Thyroid gland (tissue), 4 donors: ENCODE measurements at places on chromosomes 1 and 21.

DNA sequence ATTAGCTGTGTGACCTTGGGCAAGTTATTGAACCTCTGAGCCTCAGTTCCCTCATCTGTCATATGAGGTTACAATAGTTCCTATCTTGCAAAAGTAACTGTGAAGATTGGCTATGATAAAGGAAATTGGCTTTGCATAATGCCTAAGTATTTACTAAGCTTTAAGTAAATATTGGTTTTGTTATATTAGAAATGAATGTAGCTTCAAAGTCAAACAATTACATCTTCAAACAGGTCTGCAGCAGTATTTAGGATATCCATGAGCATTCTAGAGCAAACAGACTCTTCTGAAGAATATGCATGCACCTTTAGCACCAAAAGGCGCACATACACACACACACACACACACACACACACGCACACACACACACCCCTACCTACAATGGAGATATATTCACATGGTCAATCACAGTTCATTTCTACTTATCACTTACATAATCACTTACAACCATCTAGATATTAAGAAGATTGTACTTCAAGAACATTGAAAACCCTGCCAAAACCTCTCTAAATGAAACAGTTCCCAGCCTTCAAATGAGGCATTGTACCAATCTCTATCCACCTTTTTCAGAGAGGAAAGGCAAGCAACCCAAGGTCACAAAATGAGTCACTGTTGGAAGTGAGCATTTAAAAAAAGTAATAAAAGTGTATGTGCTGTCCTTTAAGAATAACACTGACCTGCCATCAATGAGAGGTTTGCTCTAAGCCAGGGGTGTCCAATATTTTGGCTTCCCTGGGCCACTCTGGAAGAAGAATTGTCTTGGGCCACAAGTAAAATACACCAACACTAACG, 13.4 kb upstream of the FAM43B start:
- no peak for DNase-seq

DNA sequence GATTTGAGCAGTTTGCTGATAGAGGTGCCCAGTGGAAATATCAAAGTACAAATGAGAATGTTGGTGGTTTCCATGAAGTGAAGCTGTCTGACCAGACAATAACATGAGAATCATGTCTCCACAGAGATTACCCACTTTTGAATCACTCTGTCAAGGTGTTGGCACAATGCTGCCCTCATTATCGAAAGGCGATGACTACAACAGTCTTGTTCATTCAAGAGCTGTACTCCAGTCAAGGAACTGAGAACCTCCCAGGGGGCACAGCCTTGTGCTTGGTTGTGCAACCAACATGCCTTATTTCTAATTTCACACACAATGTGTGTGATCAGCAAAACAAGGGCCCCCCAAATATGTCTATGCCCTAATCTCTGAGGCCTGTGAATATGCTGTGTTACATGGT, 35.7 kb downstream of the ETS2 start:
- no peak for DNase-seq

- DNase-seq, result no peak
These were observed 993 bp upstream of the DSCAM start for GRCh38 chr21:40847951-40848350.

DNA sequence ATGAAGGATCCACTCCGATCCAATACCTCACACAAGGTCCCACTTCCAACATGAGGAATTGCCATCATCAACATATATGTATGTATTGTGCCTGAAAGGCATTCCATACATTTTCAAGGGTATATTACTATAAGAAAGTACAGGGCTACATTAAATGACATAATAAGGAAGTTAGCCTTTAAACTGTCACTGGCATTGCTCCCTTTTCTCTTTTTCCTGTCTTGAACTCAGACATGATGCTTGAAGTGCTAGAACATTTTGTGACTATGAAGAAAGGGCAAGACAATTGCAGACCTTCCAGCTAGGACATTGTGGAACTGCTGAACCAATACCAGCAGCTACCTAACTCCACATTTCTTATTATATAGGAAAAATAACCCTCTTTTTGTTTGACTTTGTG, 2.9 kb upstream of the TSPAN2 start:
- DNase-seq, result no peak

- no peak for DNase-seq
These were observed 91.6 kb downstream of the DNAH14 start for GRCh38 chr1:225021037-225021436.

- DNase-seq, result no peak
These were observed 15.3 kb upstream of the TNFSF4 start for GRCh38 chr1:173222149-173223030.

GRCh38 chr1:1236176-1236763, 4.2 kb downstream of the B3GALT6 start:
- DNase-seq, result no peak

DNA sequence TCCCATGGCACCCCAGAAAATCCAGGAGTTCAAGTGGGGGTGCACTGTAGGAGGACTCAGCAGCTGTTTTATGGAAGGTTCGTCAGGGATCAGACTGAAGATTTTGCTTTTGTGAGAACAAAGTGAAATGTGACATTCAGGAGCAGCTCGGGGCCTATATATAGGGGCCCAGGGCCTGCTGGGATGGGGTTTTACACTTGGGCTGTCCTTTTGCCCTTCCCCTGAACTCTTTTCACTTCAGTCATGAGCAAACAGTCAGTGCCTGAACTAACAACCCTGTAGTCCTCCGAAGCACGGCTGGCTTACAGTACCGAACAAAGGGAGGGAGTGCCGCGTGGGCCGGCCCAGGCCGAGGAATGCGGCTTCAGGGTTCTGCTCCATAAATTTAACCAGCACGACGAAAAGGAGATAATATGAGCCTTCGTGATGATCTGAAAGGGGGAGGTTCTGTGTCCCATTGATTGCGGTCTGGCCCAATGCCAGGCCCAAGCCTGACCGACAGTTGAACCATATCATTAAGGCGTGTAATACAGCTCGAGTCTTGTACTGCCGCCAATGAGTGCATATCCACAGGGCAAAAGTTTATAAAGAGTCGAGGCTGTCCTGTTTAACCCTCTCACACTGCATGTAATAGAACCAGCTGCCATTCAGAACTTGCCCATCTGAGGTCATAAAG, 139.9 kb downstream of the DHRS3 start:
- peak; percentile 91 for DNase-seq

DNA sequence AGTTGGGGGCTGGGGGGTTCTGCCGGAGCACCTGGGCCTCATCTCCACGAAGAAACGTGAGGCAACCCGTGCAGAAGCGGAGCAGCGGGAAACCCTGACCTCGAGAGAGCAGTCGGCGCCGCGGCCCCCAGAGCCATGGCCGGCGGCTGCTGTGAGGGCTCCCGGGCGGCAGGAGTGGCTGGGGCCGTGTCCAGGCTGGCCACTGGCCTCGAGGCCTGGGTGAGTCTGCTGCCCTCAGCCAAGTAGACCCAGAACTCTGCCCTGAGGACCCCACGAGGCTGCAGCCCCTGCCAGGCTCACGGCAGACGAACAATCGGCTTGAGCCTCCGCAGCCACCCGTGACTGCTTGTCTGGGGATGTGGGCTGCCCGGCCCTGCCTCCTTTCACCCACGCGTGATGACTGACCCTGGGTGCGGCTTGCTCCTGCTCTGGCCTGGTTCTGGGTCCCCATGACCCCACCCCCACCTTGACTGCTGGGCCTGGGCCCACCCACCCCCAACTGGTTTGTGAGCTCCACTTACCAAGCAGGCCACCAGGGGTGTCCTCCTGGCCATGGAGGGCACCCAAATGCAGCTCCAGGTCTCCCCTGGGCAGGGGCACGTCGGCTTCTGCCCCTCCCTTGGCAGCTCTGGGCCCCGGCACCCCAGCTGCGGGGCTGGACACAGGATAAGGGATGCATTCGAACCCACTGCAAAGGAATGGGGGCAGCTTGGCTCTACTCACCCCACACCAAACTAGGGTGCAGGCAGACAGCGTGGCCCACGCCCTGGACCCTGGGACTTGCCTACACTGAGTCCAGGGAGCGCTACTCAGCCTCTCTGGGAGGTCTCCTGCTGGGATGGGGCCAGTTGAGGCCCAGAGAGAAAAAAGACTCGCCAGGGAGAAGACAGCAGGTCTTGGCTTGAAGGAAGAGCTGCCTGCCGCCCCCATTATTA, 34.2 kb downstream of the MORN1 start:
- no peak for DNase-seq

DNA sequence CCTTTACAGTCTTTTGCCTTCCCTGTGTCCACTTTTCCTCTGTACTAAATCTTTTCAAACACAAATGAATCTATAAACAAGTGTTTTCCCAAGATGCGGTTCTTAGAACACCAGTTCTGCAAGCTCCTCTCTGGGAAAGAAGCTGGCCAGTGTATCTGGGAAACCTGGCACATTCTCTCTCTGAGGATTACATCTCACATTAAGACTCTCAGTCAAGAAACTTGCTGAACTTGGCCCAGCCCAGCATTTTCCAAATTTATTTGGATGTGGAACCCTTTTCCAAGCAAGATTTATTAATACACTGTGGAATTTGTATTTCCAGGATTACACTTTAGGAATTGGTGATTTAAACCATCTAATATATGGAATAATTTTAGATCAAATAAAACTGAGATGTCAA, 105.7 kb downstream of the ZNF281 start:
- DNase-seq, result no peak

- DNase-seq, result peak; percentile 86
These were observed 218.6 kb downstream of the URB2 start for GRCh38 chr1:229844675-229845074.

DNA sequence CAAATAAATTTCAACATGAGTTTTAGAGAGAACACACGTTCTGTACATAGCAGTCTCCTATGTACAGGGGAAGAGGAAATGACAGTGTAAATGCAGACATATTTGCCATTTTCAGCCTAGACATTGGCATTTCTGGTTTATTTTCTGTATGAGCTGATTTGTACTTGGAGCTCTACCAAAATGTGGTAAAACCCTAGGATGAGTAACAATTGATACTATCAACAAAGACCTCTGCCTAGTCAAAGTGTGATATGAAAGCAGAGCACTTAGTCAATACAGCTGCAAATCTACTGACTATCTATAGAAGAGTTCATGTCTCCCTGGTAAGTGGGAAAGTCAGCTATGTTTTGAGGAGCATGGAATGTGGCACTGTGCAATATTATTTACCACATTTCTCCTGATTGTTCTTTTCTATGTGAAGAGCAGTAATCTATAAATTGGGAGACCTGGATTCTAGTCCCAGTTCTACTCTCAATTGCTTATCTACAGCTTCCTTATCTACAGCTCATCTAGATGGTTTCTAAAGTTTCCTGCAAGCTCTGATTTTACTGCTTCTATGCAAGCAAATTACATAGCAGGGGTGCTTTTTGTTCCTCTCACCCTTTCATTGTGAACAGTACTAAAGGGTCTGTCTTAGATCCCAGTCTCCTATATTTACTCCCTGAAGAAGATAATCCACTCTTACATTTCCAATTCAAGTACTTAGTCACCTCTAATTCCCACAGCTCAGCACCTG, 334.2 kb downstream of the NTNG1 start:
- no peak for DNase-seq

DNA sequence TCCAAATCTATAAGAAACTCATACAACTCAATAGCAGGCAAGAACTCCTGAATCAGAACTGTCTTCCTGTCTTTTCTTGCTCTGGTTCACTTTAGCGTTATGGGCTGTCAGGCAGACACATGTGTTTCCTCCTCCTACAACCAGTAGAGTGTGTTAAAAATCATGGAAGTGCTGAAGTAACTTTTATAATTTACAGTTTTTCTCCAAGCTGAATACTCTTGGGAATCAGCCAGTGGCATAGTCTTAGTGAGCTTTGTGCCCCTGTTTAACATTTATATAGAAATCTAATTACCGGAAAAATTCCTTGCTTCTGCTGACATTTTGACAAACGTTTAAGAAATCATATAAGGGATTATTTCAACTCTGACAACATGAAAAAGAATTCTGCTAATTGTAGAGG, 113.1 kb upstream of the RGS18 start:
- DNase-seq, result no peak

DNA sequence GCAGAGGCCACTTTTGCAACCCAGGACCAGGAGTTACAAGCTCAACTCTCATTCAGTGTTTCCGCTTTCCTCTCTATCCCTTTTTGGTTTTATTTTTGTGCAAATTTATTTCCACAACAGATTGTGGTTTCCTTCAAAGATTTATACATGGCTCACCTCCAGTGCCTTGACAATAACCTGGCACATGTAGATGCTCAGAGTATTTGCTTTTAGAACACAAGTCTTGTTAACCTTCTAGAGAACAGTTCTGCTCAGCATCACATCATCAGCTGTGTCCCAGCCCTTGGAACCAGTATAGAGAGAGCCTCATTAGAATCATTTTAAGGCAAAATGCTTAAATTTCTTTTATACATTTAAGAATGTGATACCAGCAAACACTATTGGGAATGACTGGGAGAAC, 133.7 kb downstream of the TENT5C start:
- no peak for DNase-seq

GRCh38 chr1:91591175-91591974, 90.7 kb downstream of the CDC7 start:
- DNase-seq, result no peak

DNA sequence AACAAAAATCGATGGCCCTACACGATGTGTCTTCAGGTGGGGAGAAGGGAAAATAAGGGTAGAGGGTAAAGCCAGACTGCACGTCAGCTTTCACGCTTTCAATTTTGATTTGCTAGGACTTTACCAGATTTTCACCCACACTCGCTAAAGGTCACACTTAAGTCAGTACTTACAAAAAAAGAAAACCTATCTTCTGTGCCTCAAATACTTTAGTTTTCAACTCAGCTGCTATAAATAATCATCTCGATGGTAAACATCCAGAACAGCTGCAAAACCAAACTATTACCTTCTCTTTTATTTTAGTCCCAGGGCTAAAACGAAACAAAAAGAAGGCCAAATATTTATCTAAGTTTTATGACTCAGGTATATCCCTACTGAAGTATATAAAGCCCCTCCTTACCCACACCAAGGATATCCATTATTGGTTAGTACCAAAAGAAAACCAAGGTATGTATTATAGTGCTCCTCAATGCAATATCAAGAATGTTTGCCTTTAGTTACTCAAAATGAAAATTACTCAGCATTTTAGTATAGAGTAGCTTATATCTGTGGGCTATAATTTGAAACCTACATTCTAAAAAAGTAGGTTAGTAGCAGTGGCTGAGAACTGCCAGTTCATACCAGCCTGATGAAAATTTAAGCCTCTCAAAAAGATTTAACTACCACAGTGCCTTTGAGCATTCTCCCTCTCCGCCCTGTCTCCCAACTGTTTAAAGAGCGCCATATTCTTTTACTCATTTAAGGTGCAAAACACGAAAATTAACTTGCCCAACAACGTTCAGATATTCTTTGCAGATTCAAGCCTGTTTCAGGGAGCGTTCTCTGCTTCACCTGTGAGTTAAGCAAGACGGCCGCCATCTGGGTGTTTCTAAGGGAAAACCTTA, 1.5 kb downstream of the CSDE1 start:
- DNase-seq, result no peak

DNA sequence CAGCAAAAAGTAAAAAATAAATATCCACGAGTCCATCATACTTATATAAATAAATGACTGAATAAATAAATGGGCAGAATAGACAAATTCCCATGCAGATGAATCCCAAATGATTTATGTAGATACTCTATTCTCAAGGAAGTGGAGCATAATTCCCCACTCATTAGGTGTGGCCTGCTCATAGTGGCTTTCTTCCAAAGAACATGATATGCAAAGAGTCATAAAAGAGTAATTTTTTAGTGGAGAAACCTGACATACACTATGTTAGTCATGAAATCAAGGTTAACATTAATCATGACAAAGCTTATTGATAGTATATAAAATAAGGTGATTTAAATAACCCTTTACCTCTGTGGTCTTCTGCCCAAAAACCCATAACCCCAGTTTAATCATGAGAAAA, 298.9 kb downstream of the DPYD start:
- no peak for DNase-seq

GRCh38 chr1:225467193-225468020, 39.6 kb upstream of the LBR start:
- DNase-seq, result peak; percentile 30
